Stimulated activated CD8-positive, alpha-beta memory T cell treated with anti-CD3 and anti-CD28 coated beads, Interleukin-2, amount 100 ng/mL, for 48 hours (primary cell): ENCODE measurements at places on chromosomes 16 and 17.

- no peak for DNase-seq
These were observed 63.0 kb downstream of the BAIAP2 start for GRCh38 chr17:81097943-81098308.

DNA sequence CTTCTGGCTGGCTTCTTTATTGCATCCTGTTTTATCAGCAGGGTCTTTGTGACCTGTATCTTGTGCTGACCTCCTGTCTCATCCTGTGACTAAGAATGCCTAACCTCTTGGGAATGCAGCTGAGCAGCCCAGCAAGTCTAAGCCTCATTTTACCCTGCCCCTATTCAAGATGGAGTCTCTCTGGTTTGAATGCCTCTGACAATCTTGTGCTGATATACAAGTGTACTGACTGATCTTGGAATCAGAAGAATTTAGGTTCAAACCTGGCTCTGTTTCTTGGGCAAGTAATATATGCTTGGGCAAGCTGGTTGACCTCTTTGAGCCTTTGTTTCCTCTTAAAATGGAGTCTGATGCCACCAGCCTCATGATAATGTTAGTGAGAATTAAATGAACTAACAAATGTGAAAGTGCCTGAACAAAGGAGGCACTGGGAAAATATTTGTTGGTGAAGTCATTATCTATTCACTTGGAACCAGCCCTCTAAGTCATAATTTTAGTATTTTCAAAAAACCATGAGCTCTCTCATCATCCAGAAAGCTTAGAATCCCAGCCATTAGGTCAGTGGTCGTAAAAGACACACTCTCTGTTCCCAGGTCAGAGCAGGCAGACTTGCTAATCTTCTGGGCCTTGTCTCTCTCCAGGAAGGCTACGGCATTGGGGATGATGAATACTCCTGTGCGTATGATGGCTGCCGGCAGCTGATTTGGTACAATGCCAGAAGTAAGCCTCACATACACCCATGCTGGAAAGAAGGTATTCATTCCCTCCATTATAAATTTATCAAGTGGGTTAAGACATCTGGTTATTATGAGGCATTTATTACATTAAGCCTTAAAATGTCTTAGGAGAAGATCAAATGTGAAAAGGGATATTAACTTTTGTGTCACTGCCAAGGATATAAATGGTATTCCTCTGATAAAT is 18.1 kb upstream of the ARL2BP start:
- DNase-seq = no peak

- no peak for DNase-seq
These were observed 197.2 kb downstream of the RBFOX3 start for GRCh38 chr17:79413611-79414010.

GRCh38 chr16:87828907-87829621 is 40.2 kb downstream of the SLC7A5 start:
- DNase-seq = no peak

- no peak for DNase-seq
These were observed 758.4 kb downstream of the CDH8 start for GRCh38 chr16:61277849-61278248.
